ENCODE measurements at places on chromosomes 2 and 18.

DNA sequence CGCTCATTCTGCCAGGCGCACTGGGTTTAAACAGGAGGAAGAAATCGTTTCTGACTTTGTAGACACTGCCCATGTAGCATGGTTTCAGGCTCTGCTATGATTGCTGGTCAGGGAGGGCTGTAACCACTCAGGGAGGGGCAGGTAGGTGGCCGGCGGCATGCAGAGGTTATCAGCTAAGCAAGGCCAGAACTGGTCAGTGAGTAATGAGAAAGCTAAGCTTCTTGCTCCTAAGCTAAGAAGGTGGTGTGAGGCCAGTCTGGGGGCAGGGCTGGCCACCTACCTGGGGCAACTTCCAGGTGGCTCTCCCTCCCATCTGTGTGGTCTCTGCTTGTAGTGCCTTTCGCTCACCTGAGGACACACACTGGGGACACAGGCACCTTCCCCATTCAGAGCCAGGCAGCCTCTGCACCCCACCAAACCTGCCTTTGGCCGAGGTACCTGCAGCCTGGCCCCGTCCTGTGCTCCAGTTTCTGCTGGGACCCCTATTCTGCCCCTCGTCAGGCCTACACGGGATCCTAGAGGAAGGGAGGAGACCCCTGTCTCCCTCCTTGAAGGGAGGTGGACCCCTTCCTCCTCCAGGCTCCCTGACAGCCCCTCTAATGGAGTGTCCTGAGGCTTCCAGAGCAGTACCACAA, 195.9 kb downstream of the SEPTIN10 start:
- no peak for DNase-seq

- no peak for DNase-seq
Measured at GRCh38 chr2:23235292-23235691, 149.7 kb upstream of the KLHL29 start.

DNA sequence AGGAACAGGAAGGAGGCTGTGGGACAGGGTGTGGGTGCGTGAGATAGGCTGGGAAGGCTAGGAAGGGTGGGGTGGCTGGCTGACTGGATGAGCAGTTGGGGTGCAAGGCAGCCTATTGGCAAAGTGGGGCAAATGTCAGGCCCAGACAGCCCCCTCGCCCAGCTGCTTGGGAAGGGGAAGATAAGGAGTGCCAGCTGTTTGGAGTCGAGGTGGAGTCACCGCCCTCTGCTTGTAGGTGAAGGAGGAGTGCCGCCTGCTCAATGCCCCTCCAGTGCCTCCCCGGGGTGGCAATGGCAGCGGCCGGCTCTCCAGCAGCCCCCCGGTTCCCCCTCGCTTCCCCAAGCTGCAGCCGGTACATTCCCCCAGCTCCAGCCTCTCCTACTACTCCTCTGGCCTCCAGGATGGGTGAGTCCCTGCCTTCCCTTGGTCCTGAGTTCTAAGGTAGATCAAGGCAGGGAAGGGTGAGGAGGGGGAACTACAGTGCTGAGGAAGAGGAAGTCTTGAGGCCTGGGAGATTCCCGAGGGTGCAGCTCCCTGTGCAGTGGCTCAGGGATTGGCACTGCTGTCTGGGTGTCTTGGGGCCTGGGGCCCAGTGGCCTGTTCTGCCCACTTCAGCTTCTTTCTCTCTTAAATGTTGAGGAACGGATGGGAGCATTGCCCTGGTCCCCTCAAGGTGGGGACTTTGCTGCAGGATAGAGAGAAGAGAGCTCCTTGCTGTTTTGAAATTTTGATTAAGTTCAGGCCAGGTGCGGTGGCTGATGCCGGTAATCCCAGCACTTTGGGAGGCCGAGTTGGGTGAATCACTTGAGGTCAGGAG, 13.3 kb downstream of the GAREM2 start:
- DNase-seq, result no peak

- DNase-seq, result no peak
Measured at GRCh38 chr2:175126661-175127060, 41.3 kb downstream of the ATF2 start.

- no peak for DNase-seq
Measured at GRCh38 chr18:34543945-34544344, 166.2 kb upstream of the DTNA start.

DNA sequence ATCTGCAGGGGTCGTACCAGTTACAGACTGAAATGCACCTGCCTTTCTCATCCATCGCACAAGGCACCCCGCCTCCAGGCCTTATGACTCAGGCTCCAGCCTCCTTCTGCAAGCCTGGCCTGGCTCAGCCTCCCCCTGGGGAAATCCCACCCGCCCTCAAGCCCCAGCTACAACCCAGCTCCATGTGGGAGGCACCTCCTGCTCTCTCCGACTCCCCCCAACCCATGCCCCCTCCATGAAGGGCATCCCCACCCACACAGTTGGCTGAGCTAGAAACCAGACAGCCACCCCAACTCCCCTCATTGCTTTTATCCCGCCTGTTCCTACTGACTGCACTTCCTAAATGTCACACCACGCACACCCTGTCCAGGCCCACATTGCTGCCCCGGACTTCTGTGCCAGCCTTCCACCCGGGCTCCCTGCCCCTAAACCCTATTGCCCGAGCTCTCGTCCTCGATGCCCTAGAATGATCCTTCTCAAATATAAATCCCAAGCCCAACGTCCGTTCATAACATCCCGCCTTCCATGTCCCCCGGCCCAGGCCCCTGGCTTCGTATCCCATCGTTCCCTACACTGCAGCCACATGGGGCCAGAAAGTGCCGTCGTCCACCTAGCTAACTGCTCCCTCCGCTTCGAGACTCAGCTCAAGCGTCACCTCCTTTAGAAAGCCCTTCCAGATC, 9.9 kb downstream of the DNMT3A start:
- DNase-seq, result no peak

GRCh38 chr2:234219046-234219310, 168.5 kb downstream of the SPP2 start:
- DNase-seq, result no peak

GRCh38 chr2:3617198-3617890, 22.4 kb downstream of the COLEC11 start:
- no peak for DNase-seq

- DNase-seq, result no peak
Measured at GRCh38 chr2:42104621-42105020, 56.8 kb downstream of the PKDCC start.

DNA sequence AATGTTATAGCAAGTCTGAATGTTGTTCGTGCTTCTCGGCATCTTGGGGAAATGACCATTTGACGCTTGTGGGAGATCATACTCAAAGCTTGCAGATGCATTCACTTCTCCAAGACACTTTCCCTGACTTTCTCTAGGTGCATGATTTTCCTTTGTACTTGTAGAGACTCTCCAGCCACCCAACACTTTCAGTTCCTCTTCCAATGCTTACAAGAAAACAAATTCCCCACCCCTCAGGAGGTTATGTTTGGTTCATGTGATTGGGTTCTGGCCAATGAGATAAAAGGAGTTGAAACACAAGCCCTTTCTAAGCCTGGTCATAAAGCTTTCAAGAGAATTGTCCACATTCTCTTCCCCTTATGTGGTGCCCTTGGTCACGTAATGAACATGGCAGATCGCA, 156.3 kb downstream of the EPHA4 start:
- DNase-seq, result no peak

GRCh38 chr2:104050656-104051242, 803.2 kb upstream of the POU3F3 start:
- no peak for DNase-seq

GRCh38 chr18:34848156-34848555, 138.1 kb downstream of the DTNA start:
- DNase-seq, result no peak

DNA sequence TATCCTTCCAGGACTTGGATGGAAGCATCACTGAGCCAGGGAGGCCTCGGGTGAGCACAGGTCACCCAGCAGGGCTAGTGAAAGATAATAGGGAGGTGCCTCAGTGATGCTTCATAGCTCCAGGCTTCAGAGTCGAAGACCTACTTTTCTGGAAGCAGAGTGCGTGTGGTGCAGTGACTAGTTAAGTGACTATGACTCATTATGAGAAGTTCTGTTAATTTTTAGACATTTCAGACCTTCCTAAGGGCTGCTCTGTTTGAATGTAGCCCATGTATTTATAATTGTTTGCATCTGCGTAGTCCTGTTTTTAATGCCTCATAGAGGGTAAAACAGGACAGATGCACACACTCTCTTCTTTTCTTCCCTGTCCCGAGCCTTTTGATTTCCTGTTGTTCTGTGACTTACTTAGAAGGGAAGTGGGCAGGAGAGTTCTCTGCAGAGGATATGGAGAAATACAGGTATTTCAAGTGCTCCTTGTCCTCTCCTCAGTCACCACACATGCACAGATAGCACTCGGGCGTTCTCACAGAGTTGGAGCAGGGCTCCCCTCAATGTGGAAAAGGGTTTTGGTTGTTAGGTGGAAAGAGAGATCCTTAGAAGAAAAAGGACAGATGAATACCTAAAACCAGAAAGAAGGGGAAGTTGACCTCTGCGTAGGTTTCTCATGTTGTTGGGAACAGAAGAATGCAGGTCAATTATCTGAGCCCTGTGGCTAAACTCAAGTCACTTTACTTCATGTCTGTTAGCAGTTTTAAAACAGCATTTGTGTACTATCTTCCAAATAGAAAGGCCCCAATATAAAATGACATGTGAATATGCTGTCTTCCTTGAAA, 34.7 kb downstream of the RALB start:
- DNase-seq, result no peak

DNA sequence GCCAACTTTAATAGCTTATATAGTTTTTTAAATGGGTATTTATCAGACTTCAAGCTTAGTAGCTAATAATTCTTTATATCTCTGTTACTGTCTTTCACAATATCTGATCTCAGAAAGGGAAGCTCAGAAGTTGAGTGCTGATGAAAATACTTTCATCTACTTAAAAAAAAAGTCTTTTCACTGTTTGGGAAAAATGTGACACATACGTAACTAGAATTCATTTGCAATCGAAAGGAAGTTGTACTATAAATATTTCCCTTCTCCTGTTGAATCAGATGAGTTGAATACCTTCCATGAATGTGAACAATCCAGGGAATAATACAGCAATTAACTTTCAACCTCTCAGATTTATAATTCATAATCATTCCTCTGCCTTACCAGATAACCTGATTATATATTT, 811 bp upstream of the SCG2 start:
- DNase-seq, result no peak

DNA sequence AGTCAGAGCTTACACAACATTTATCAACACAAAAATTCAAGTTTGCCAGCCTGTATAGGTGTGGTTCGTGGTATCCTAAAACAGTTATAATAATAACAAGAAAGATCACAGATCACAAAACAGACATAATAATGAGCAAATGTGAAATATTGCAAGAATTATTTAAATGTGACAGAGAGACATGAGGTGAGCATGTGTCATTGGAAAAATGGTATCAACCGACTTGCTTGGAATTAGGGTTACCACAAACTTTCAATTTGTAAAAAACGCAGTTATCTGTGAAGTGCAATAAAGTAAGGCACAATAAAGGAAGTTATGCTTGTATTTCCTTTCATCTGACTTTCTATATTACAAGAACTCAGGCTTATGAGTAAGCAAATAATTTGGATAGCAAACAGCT, 116.8 kb downstream of the IKZF2 start:
- DNase-seq, result no peak

DNA sequence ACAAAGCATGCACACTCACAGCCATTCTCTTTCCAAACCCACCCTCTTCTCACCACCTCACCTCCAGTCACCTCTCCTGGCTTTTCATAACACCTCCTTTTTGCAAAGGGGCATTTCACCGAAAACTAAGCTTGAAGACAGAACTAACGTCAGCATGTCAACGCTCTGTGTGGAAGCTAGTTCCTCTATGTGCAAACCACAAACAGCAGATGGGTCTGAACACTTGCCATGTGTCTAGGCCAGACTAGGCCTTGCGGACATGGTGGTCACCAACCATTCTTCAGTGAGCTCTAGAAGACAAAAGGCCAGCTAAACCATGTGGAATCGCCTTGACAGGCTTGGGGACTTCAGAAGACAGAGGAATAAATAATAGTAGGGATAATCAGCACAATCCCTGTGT, 148.5 kb downstream of the TXNL1 start:
- no peak for DNase-seq

DNA sequence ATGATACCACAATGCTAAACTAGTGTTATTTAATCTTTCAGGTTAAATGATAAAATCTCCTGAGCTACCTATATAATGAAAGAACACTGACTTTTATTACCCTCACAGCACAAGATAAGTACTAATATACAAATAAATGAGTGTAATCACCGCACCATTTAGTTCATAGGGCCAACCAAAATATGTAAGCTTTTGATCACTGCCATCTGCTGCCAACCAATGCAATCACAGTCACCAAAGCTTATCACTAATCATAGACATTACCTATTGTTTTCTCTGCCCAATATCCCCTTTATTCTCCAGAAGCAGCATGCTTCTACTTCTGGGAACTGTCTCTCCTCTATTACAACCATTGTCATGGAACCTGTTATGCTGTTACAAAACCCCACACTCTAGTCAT, 151.6 kb upstream of the LRATD1 start:
- DNase-seq, result no peak

GRCh38 chr2:172239944-172240590, 137.4 kb upstream of the DLX2 start:
- DNase-seq, result no peak

DNA sequence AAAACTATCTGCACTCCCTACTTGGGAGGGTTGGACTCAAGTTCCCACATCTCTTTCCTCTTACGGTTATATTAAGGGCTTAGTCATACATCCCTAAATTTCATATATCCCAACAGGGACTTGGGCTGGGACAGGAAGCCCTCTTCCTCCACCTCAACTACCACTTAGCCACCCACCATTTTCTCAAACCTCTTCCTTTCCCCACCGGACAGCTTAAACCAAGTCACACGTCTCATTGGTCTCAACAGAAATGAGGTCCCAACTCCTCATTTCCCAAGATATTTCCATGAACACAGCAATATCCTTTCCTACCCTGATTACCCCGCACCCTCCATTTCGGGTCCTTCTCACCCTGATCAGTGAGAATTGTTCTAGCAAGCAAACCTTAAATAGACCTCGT, 736 bp downstream of the ZSCAN30 start:
- peak; percentile 28 for DNase-seq

DNA sequence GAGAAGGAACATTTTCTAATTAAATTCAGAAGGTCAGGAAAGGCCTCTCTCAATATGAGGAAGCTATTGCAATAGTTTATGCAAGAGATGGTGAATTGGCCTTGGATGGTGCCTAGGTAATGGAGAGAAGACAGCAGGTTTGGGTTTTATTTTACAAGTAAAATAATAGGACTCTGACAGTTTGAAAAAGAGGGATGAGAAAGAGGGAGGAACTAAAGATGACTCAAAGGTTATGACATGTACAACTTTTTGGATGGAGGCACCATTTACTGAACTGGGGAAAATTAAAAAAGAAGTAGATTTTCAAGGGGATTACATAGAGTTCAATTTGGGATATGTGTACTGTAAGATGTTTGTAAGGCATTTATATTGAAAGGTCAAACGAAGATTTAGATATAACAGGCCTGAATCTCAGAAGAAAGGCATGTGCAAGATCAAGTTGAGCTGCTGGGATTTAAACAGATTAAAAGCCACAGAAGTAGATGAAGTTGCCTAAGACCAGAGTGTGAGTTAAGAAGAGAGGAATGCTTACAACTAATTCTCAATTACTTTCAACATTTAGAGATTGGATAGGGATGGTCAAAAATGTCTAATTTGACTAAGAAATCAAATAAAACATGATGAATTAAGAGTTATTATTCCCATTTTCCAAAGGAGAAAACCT, 12.3 kb upstream of the ASNSD1 start:
- no peak for DNase-seq

- no peak for DNase-seq
Measured at GRCh38 chr2:104854498-104855220, 744 bp downstream of the POU3F3 start.

GRCh38 chr18:57125627-57126026, 21.3 kb upstream of the BOD1L2 start:
- DNase-seq, result no peak

- no peak for DNase-seq
Measured at GRCh38 chr18:41767960-41768359, 187.1 kb upstream of the PIK3C3 start.

Data from muscle of arm (tissue), 14 donors.